ENCODE measurements at places on chromosomes 7 and 10.
A peak's percentile ranks its signal among the peaks of the same experiment; 100 is the strongest.

DNA sequence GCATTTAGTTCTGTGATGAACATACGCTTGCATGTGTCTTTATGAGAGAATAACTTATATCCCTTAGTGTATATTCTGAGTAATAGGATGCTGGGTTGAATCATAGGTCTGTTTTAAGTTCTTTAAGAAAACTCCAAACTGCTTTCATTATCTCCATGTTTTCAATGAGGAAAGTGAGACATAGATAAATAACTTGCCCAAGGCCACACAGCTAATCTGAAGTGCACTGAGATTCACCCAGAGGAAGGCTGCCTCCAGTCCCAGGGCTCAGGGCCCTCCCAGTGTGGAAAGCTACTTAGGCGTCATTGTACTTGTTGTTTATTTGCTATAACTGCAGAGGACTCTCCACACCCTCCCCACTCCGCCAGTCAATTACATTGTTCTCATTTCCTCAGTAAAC, 126.7 kb downstream of the INHBA start:
- DNase-seq, result no peak

GRCh38 chr7:8215648-8216333, 46.2 kb downstream of the ICA1 start:
- DNase-seq, result no peak

DNA sequence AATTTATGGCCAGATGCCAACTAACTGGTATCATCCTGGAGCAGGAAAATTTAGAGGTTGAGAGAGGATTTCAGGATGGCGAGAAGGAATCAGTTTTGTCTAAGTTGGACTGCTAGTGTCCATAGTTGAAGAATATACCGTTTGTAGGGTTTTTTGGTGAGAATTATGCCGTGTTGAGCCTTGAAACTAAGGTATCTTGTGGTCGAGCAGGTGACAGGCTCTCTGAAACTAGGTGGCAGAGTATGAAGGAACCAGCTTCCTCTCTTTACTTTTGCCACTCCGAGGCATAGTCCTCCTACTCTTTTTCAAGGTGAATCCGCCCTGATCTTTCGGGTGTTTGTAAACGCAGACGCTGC, 9.7 kb downstream of the MDFIC start:
- DNase-seq, result no peak

- no peak for DNase-seq
Measured at GRCh38 chr10:89741126-89741762, 39.9 kb downstream of the KIF20B start.

DNA sequence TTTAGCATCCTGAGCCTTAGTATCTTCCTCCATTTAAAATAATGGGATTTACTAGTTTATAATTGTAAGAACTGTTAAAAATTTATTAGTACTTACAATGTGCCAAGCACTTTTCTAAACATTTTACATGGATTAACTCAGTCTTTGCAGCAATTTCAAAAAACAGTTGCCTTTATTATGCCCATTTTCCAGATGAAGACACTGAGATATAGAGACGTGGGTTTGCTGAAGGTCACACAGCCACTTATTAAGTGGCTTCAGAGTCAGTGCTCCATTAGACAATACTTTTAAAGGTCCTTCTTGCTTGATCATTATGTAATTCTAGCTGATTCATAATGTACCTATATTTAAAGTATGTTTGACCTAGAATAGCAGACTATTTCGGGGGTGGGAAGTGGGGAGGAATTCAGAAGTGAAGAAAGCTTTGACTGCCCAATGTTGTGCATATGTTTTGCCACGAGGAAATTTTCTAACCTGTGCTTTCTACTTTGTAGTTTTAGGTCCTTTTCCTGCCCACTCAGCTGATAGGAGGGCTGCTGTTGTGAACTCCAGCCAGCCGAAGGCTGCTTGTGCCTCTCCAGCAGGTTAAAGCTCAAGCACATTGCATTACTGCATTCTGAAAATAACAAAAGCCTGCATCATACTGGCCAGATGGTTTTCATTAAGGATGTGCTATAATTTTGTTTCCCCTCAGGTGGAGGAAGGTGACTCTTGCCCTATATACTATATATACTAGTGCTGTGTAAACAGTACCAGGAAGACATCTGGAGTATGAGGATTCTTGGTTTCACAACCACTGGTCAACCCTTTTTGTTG, 4.3 kb downstream of the PLEKHA8 start:
- DNase-seq, result no peak

DNA sequence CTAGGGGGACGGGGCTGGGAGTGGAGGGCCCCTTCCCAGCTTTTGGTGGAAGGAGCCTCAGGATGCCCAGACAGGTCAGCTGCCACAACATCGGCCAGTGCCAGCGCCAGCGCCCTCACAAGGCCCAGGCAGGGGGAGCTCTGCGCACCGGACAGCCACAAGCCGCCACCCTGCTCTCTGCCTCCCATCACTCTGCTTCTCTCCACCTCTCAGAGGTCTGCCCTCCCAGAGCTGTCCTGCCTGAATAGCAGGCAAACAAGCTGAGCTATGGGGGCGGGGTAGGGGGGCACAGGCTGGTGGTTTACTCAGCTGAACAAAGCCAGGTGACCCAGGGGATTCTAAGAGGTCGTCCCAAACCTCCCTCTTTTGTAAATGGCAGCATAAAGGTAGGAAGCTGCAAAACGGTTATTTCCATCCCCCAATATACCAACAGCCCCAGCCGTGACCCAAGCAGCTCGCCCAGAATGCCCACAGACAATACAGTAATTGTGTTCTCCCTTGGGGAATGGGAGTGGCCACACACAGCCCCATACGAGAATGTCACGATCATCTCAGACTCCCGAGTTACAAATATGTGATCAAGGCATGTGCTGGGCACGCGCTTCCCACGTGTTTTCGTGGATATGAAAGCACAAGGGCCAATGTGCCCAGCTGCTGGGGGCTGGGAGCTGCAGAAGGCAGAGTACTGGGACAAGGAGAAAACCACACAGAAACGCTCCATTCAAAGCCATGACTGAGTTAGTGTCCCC, 19.7 kb downstream of the FAM53B start:
- no peak for DNase-seq

DNA sequence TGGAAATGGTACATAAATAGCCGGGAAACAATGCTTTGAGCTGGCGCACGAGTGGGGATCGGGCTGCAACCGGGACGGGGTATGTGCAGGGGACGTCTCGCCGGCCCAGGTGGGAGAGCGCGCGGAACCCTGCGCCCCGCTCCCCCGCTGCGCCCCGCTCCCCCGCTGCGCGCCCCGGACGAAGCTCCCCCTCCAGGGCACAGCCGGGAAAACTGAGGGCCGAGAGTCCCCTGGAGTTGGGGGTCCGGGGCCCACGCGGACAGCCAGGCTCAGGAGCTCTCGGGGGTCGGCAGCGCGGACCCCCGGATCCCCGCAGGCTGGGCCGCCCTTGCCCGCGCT, 514 bp downstream of the RADIL start:
- no peak for DNase-seq

GRCh38 chr7:71933426-71933825, 478.7 kb downstream of the CALN1 start:
- no peak for DNase-seq

DNA sequence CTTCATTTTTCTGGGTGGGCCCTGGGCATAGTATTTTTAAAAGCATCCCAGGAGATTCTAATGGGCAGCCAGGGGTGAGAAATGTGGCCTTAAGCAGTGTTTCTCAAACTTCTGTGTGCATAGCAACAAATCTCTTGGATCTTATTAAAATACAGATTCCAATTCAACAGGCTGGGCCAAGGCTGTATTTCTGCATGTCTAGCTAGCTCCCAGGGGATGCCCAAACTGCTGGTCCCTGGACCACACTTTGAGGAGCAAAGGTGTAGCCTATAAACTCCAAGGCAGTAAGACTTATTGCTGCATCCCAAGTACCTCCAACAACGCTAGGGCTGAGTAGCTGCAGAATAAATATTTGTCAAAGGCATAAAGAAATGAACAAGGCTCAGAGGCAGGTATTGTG, 292.9 kb upstream of the ZMIZ1 start:
- DNase-seq, result no peak

DNA sequence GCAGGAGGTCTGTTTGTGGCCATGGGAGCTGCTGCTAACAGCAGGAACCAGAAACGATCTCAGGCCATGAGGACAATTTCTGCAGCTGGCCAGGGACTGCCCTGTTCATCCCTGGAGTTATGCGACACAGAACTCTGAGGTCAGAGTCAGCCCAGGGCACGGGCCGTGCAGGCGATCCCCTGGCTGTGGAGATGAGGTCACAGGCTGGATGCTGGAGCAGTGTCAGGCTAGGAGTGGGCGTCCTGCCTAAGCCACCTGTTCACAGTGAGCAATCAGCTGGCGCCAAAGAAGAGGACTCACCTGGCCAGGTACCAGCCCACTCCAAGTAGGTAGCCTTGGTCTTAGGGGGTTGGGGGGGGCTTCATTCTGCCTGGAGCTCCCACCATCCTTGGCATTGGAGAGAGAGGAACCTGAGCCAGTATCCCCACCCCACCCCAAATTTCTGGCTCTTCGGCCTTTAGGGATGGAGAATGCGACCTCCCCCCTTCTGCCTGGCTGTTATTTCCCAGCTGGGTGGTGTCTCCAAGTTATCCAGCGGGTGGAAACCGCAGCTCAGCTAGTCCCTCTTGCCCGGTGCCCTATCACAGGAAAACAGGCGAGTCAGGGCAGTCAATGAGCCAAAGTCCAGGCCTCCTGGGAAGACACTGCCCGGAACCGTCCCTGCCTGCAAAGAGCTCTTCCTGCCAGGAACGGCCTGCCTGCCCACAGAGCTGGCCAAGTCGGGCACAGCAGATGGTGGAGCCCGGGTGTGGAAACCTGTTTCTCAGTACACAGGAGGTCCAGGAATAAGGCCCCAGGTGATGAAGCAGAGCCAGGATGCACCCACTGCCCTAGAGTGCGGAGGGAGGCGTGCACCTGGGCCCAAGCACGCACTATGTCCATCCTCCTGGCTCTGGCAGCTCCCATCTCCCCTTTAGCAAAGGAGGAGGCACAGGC, 1.8 kb upstream of the TTYH3 start:
- no peak for DNase-seq

- DNase-seq, result no peak
Measured at GRCh38 chr10:14775656-14776055, 959 bp upstream of the FAM107B start.

DNA sequence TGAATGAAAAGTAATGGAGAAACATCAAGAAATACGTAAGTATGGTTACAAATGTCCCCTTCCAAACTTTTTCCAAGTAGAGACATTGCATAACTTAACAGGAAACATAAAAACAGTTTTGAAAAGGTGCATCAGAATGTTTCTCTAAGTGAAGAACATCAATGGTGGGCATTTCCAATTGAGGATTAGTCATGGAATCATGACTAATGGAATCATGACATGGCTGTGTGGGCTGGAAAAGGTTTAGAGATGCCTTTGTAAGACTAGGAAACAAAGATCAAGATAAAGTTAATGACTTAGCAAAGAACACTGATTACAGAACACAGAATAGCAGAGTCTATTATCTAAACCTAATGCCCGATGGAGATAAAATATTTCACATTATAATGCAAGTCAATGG, 272.0 kb downstream of the HPSE2 start:
- DNase-seq, result no peak

- DNase-seq, result no peak
Measured at GRCh38 chr7:51702673-51703072, 386.1 kb upstream of the COBL start.

DNA sequence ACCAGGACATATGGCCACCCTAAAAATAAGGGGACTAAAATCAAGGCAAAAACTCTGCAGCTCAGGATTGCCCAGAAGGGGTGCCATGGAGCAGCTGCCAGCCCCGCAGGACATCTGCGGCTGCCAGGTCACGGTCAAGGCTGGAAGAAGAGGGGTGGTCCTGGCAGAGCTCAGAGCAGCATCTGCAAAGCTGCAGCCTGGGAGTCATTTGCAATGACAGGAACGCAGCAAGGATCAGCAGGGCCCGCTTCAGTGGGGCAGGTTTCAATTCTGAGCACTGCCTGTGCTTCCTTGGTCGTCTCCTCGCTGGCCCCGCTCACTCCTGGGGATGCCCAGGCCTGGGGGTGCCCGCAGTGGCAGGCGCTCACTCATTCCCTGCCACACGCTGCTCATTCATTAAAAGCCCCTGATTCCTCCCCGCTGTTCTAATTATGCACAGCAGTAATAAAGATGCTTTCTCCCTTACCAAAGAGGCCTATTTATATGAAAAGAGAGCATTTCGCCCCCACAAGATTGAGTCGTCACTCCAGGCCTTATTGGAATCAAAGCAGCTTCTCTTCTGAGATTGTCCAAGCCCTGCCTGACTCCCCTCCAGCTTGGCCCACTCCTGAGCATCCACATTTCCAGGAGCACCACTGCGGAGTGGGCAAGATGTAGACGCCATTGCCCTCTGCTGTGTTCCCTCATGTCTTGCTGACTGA, 4.6 kb downstream of the HSPA12A start:
- no peak for DNase-seq

DNA sequence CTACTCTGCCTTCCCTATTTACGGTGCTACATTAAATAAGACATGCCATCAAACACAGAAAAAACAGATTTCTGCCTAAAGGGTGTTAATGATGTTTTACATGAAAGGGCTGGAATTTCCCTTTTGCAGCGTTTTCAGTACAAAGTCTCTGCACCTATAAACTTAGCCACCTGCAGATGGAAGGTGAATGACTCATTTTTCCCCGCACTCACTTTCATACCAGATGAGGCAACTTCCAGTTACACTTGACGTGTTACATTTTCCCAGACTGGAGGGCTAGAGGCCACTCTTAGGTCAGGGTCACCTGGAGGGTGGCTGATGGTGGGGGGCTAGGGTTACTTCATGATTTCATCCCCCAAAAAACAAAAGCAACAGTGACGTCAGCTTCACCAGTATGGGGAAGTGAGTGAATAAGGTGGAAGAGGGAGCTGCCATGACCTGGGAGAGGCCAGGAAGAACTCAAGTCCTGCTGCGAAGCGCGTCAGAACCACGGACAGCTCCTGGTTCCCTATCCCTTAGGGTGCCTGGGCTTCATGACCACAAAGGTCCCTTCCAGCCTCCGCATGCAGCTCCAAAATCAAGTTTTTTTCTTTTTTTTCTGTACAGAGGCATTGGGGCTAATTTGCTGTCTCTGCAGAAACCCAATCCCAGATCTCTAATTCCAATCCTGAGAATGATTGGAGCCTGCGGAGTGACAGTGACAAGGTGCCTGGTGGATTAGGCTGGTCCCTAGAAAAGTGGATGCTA, 94.0 kb downstream of the ADARB2 start:
- DNase-seq, result peak; percentile 8

DNA sequence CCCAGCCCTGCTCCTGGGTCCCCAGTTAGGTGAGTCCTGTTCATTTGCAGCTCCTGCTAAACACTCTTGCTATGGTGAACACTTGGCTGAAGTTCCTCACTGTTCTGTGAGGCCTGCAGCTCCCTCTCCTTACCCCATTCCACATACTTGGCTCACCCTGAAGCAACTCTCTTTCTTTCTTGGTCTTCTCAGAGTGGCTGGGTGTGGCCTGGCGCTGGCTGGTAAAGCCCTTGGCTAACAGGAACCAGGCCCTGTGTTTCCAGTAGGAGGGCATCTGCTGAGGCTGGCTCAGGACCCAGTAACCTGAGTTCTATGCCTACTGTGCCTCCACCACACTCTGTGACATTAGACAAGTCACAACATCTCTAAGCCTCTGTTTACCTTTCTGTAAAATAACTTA, 53.1 kb upstream of the COL13A1 start:
- DNase-seq, result no peak

DNA sequence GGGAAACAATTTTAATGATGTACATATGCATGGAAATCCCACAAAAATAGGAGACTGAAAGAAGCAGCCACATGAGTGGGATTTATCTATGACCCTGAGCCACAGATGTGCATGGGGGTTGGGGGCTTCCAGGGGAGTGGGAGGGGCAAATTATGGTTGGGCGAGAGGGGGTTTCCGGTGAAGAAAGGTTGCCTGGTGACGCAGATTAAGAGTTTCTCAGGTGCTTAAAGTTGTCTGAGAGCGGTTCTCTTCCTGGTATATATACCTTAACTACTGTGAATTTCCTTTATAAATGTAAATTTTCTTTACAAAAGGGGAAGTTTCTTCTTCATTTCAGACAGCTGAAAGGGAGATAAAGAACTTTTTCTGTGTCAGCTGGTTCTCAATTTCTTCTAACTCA, 273.6 kb upstream of the PITRM1 start:
- no peak for DNase-seq

Data from stimulated activated CD4-positive, alpha-beta T cell treated with anti-CD3 and anti-CD28 coated beads, Interleukin-12 subunit alpha, Interleukin-12 subunit beta, amount 100 ng/mL, for 24 hours (primary cell).